OCI-LY7 (cell line): ENCODE measurements at places on chromosomes 2 and 18.
A peak's percentile ranks its signal among the peaks of the same experiment; 100 is the strongest.

GRCh38 chr2:113157118-113157896, 16.5 kb upstream of the PSD4 start:
- DNase-seq = no peak

- peak; percentile 6 for DNase-seq
These were observed 30.7 kb downstream of the IGFBP5 start for GRCh38 chr2:216664593-216665034.

- DNase-seq = no peak
These were observed 49.1 kb upstream of the CTDP1 start for GRCh38 chr18:79630281-79631095.

GRCh38 chr2:60739156-60739555, 16.9 kb upstream of the PAPOLG start:
- no peak for DNase-seq

DNA sequence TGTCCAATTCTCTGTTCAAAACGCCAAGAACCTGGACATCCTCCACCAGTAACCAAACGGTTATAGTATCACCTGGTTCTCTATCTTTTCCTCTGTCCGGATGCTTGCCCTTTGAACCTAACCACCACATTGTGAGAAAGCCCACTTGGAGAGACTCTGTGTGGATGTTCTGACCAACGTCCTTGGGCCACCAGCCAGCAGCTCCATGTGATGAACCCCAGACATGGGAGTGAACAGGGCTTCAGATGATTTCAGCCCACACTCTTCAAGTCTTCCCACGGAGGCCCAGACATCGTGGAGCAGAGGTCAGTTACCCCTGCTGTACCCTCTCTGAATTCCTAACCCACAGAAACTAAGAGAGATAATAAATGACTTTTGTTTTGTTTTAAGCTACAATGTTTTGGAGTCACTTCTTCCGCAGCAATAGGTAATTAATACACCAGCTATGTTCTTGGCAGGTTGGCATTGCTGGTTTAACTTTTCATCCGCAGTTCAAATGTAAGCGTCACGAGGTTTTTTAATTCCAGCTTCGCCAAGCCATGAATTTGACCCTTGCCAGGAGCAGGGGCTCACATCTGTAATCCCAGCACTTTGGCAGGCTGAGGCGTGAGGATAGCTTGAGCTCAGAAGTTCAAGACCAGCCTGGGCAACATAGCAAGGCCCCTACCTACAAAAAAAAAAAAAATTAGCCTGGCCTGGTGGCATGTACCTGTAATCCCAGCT, 36.1 kb upstream of the ZNF532 start:
- no peak for DNase-seq

DNA sequence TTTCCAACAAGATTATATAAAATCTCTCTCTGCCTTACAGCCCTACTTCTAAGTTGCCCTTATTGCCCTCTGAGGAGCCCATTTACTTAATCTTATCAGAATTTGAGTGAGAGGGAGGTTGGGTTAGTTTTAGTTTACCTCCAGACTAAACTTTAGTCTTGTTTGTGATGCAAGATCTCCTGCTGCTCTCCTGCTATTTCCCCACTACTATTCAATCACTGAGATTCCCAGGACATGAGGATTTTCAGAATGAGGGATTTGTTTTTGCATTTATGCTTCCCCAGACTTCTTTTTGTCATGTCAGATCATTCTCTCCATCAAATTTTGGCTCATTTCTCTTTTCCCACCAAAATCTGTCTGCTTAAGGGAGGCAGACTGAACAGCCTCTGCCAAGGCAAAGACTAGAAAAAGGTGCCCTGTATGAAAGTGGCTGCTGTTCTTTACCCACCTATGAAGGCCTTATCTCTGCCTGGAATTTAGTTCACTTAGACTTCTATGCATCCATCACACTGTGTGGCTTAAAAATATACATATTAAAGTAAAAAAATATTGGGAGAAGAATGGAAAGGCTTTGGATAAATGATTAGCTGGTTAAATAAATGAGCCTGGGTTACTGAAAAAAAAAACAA, 401.3 kb downstream of the PID1 start:
- DNase-seq = no peak

- no peak for DNase-seq
These were observed 64.0 kb upstream of the PMAIP1 start for GRCh38 chr18:59835605-59836379.

GRCh38 chr18:21745231-21745630, 4.6 kb downstream of the MIB1 start:
- no peak for DNase-seq

- DNase-seq = no peak
These were observed 79.5 kb downstream of the CAMKMT start for GRCh38 chr2:44441200-44441599.

DNA sequence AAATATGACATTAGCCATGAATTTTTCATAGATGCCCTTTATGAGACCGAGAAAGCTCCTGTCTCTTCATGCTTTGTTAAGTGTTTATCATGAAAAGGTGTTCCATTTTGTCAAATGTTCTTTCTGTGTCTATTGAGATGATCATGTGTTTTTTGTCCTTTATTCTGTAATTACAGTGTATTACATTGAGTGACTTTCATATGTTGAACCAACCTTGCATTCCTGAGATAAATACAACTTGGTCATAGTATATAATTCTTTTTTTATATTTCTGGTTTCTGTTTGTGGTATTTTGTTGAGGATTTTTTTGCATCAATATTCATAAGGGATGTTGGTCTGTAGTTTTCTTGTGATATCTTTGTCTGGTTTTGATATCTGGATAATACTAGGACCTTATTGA, 52.9 kb upstream of the HPCAL1 start:
- no peak for DNase-seq

DNA sequence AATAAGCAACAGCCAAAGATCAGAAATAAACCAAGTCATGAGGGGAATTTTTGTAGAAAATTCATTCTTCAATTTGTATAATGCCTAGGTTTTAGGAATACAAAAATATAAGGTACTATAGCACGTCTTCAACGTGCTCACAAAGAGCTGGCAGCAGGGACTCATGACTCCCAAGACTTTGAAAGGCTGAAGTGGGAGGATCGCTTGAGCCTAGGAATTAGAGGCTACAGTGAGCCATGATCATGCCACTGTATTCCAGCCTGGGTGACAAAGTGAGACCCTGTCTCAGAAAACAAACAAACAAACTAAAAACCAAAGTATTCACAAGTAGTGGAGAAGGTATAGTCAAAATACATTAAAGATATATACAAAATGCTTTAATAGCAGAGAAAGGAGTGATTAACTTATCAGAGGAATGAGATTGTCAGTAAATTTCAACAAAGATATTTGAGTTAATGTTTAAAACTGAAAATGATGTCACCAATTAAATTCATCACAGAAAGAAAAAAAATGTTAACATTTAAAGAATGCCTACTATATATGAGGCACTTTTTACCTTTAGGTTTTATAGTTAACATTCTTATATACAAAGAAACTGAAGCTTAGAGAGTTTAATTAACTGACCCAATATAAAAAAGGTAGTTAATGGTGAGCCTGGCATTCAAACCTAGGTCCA, 3.2 kb downstream of the WDR33 start:
- DNase-seq = no peak

DNA sequence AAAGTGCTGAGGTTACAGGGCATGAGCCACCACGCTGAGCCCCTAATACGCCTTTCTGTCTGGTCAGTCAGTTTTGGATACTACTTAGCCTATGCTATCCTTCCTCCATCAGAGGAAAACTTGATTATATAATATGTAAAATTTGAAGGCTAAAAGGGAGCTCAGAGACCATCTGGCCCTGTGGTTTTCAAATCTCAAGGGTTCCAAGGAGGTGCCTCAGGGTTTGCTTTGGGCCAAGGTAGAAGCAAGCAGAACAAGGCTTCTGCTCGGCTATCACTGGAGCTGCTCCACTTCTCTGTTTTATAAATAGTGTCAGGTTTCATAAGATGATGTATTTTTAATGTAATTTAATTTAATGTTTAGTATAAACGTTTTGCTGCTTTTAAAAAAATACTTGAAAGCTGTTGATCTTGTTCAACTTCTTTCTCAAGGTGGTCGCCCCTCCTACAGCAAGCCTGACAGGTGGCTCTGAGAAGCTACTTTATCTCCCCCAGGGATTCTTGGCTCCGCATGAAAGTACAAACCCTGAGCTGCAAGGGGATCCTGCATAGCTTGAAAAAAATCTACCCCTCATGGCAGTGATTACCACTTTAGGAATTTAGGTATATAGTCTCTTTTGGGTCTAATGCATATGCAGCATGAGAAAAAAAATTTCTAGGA, 290.3 kb downstream of the CNTNAP5 start:
- DNase-seq = no peak

DNA sequence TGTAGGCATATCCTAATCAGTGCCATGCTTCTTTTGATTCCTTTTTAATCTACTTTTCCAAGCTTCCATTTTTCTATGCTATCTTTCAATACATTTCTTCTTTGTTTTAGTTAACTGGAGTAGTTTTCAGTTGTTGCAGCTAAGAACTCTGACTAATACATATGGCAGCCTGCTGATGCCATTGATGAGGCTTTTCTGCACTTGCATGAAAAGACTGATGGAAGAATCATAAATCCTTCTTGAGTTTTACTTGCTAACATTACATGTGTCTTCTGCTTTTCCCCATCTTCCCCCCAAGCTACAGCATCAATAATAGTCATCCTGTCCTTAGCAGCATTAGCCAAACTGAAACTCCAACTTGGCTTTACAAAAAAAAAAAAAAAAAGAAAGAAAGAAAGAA, 203.3 kb downstream of the LRP1B start:
- no peak for DNase-seq

- no peak for DNase-seq
These were observed 159.1 kb downstream of the FMNL2 start for GRCh38 chr2:152493945-152494528.

DNA sequence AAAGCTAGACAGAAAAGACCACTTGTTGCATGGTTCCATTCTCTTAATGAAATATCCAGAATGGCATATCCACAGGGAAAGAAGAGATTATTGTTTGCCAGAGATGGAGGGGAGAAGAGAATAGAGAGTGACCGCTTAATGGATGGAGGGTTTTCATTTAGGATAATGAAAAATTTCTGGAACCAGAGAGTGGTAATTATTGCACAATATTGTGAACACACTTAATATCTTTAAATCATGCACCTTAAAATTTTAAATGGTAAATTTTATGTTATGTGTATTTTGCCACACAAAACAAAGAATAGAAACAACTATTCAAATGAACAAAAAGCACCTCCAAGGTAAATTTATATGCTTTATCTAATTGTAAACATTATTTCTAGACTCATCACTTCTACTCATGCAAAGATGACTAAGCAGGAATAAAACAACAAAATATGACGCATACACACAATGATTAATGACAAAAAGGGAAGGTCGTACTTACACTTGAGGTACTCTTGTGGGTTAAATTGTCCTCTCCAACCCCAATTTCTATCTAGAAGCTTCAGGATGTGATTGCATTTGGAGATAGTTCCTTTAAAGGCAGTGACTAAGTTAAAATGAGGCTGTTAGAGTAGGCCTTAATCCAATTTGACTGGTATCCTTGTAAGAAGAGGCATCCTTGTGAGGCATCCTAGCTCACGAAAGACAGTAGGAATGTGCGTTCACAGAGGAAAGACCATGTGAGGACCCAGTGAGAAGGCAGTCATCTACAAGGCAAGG, 18.7 kb upstream of the DHRS9 start:
- DNase-seq = no peak

DNA sequence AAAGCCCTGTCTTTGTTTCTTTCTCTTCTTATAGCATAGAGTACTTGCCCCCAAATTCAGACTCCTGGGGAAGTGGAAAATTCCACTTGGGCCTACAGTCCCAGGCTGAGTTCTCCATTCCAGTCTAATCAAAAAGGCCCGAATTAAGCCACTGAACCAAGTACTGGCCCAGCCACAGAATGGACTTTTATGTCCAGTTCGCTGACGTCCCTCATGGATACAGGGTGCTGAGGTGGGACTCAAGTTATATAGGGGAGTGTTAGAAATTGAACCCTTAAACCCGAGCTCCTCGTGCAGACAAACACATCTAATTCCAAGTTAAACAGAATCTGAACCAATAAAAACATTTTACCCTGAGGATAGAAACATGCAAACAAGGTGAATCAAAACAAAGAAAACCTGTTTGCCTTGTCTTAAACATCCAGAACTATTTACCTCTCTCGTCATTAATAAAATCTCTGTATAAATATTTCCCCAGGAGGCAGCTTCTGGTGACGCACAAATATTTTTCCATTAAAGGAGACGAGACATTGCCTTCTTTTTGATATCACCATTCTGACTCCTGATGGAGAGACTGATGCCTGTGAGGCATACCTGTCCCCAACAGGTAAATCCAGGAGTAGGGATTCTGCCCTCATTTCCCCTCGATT, 136.8 kb upstream of the ARL4C start:
- DNase-seq = no peak

GRCh38 chr2:18412980-18413675, 147.3 kb downstream of the RDH14 start:
- no peak for DNase-seq

DNA sequence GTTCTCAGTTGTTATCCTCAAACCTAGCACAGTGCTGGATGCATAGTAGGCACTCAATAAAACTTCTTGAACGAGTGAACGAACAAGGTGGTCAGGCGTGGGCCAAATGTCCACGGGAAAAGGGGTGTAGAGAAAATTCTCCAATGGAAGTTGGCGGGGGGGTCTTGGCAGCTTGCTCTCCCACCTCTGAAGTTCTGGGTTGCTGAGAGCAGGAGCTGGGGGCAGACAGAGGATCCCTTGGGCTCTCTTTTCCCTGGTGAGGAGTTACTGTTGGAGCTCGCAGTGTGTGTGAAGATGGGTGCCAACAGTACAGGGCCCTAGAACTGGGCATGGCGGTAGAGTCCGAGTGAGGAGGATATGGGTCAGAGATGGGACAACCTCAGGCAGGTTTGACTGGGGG, 2.3 kb upstream of the CRYBA2 start:
- DNase-seq = no peak

GRCh38 chr2:130345611-130346010, 2.9 kb downstream of the IMP4 start:
- peak; percentile 31 for DNase-seq

GRCh38 chr2:43041661-43042360, 184.6 kb downstream of the ZFP36L2 start:
- DNase-seq = no peak
